Activated naive CD4-positive, alpha-beta T cell treated with Interleukin-2 at 50 U/mL for 16 hours (primary cell): ENCODE measurements at places on chromosomes 4 and X.
A peak's percentile ranks its signal among the peaks of the same experiment; 100 is the strongest.

DNA sequence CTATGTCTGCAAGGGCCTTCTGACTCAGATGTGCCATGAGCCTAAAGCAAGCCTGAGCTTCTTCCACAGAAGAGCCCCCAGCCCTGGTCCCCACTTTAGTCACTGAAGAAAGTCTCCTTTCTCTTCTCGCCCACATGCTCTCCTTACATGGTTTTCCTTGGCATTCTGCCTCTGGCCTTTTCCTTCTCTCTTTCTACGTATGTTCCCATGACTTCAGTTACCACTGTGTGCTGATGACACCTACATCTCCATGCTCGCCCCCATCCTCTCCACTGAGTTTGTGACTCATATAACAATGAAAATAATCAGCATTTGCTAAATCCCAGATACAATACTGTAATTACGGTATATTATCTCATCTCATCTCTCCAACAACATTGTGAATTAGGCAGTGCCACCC is 149.3 kb downstream of the AMMECR1 start:
- no peak for DNase-seq

DNA sequence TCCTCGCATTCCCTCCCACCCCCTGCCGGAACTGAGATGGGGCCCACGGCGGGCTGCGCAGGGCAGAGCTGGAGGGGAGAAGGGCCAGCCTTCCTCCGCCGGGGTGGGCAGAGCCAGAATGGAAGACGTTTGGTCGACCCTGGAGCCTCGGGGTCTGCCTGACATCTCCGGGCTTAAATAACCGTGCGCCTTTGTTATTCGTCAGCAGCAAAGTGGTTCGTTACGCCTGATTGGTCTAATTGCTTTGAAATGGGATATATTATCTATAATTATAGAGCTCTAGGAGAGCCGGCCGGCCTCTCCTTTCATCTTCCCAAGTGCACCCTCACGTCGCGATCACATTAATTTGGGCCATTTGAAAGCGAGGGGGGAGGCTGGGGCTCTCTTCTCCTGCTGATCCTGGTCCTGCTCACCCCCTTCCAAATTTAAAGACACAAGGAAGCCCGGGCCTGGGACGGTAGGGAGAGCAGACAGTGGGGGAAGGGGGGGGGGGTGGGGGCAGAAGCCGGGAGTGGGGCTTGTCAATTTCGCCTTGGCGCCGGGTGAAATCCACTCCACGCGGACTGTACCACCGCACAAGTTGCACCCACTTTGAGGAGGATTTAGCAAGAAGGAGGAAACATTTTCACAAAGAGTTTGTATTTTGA is 4.7 kb upstream of the MSX1 start:
- no peak for DNase-seq

GRCh38 chr4:75254745-75255144 is 259.5 kb downstream of the RCHY1 start:
- no peak for DNase-seq

DNA sequence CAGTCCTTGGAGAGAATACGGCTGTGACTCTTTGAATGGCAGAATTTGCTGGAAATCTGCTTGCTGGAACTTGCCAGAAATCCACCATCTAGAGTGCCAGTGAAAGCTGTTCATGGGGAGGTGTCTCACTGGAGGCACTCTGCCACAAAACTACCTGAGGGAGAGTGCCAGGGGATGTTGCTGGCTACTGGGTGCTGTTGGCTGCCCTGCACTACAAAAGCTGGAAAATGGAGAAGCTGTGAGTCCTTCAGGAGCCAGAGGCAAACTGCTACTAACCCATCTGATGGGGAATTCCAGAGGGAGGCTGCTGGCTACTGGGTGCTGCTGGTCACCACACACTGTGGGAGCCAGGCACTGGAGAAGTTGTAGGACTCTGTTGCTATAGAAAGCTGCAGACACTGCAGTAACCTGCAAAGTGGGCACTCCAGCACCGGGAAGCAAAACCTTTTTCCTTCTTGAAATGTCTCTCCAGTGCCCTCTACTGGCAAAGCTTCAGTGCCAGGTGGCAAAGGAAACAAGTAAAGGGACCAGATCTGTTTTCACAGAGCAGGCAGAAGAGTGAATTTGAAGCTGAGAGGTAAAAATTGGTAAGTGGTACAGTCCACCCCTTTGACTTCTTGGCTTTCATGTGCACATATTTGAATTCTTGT is 47.8 kb upstream of the HSD17B10 start:
- DNase-seq = peak; percentile 40

- DNase-seq = peak; percentile 63
Observed at GRCh38 chr4:7876201-7876875, 63.3 kb downstream of the AFAP1 start.

GRCh38 chr4:173489514-173489913 is 40.5 kb downstream of the HAND2 start:
- DNase-seq = no peak

GRCh38 chrX:132409780-132410556 is 78.9 kb downstream of the MBNL3 start:
- DNase-seq = no peak

GRCh38 chr4:10115797-10116568 is 616 bp downstream of the WDR1 start:
- DNase-seq = peak; percentile 75

DNA sequence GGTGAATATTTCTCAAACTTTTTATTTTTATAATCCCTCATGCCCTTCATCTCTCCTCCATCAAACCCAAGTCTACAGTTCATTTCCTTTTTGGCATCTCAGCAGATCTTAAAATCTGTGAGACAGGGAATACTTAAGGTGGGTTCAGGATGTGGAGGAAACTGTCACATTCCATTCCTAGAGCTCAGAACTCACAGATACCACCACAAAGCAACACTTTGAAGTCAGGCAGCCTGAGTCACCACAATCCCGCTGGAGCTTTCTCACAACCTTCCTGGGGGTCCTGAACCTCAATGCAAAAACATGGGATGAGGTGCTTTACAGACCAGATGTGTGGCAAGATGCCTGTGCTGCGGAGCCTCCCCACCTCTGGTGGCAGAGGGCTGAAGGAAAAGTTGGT is 63.2 kb downstream of the HHIP start:
- DNase-seq = no peak

GRCh38 chr4:75099321-75099720 is 166.4 kb downstream of the PARM1 start:
- DNase-seq = no peak

DNA sequence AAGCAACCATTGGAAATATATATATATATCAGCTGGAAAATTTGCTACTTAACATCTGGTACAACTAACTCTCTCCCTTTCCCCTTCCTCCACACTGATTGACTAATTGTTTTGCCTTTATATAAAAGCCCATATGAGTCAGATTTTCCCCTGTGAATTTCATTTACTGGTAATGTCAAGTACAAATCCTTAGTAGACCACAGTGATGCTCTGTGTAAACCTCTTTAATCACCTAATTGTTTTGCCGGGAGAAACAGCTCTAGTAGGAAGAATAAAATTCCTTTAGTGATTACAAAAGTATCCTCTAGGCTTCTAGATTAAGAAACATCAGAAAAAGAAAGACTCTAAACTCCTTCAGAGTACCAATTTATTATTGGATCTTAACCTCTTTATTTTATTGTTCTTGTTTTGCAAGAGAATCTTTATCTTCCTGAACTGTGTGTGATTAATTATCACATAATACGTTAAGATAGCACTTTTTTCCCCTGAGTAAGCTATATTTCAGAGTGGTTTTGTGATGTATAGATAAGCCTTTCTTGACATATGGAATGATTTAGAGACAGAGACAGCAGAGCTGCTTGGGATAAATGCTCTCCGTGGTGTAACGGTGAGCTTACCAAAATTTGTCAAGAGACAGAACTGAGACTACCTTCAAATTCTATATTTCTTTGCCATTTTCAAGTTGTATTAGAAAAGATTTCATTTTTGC is 1606.4 kb upstream of the TENM3 start:
- DNase-seq = no peak

GRCh38 chrX:13123247-13123856 is 78.9 kb upstream of the FAM9C start:
- DNase-seq = no peak

DNA sequence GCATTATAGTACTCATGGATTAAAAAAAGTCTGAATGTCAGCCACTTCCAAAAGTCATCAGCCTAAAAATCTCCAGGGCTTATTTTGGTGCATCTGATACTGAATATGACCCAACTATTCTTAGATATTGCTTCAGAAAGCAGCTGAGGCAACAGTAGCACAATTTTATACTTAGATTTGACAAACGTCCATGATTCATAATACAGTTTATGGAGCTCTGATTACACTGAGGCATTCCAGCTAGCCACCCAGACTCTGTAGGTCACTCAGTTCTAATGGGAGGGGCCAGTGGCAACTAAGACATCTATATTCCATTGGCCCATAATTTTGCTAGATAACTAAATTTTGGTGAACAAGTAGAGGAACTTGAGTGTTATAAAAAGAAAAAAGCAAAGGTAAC is 10.3 kb downstream of the SPATA4 start:
- DNase-seq = no peak

GRCh38 chr4:137370206-137370633 is 162.1 kb downstream of the PCDH18 start:
- DNase-seq = no peak

- DNase-seq = no peak
Observed at GRCh38 chr4:116055857-116056827, 942.7 kb upstream of the NDST4 start.

DNA sequence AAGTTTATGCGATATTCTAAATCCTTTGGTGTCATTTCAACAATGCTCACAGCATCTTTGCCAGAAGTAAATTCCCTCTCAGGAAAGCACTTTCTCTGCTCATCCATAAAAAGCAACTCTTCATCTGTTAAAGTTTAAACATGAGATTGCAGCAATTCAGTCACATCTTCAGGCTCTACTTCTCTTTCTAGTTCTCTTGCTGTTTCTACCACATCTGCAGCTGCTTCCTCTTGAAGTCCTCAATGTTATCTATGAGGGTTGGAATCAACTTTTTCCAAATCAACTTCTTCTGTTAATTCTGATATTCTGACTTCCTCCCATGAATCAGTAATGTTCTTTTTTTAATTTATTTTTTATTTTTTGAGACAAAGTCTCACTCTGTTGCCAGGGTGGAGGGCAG is 100.9 kb downstream of the LCORL start:
- no peak for DNase-seq

DNA sequence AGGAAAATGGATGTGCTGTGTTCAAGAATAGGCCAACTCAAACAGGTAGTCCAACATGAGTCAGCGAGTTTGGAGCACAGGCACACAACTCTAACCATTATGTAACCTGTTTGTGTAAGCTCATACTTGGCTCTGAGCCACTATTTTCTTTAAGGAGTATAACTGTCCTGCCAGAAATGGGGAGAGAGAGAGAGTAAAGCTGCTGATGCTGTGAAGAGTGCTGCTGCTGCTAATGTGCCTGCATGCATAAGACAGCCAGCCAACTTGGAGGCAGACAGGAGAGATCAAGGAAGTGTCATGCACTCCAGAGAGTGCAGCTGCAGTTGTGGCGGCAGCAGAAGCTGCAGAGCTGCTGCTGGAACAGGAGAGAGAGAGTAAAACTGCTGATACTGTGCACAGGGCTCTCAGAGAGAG is 11.7 kb upstream of the STATH start:
- no peak for DNase-seq

GRCh38 chr4:77190053-77190452 is 33.0 kb downstream of the CCNG2 start:
- no peak for DNase-seq

- no peak for DNase-seq
Observed at GRCh38 chr4:186724864-186725468, 1.3 kb upstream of the FAT1 start.

DNA sequence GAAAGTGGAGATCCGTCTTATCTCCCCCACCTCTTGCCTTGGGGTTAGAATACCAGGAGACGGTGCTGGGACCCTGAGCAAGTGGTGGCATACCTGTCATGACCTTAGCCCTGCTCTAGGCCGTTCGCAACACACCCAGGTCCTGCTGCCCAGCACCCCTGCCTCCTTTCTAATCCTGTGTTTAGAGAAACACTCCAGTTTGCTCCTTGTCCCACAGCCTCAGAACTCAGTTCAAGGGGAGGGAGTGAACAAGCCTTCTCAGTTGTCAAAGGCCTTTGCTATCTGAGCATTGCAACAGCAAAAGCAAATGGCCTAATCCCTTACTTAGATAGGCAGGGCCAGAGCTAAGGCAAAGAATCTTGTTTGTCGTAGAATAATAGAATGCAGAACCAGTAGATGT is 67.9 kb downstream of the CHRNA9 start:
- no peak for DNase-seq

DNA sequence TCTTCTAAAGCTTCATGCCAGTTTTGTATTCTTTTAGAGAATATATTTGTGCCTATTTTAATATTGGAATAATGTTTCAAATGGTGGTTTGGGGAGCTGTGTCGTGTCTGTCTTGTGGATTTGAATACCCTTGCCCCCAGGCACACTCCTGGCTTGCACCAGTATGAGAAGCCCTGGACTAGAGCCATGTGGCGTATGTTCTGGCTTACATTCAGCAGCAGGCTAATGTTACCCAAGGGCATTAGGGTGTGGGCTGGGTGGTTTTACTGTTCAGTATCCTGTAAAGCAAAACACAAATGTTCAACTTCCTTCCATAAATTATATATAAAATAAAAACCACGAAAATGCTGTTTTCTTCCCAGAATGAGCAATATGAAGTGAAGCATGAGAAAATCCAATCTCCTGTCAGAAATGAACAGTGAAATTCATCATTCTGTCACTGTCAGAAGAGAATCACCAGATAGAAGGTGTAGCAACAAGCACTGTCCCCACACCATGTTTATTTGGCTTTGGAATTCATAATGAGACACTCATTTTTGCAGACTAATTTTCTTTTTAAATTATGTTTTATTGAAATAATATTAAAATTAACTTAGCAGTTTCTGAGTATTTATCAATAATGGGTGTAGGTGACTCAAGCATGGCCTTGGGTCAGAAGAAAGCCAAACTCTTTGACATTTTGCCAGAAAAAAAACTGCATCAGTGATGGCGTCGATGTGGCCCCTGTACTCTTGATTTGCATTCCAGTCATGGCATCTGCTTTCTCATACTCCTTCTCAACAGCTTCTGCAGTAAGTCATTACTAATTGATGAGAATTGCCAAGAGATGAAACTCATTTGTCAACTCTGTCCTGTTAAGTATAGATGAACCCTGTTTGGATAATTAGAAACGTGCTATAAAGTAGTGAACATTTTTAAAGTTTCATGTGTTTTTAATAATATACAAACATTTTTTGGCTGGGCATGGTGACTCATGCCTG is 43.8 kb downstream of the WWC2 start:
- DNase-seq = no peak
